Lung microvascular endothelial cell (primary cell): ENCODE measurements at places on chromosomes 3 and 15.
A peak's percentile ranks its signal among the peaks of the same experiment; 100 is the strongest.

DNA sequence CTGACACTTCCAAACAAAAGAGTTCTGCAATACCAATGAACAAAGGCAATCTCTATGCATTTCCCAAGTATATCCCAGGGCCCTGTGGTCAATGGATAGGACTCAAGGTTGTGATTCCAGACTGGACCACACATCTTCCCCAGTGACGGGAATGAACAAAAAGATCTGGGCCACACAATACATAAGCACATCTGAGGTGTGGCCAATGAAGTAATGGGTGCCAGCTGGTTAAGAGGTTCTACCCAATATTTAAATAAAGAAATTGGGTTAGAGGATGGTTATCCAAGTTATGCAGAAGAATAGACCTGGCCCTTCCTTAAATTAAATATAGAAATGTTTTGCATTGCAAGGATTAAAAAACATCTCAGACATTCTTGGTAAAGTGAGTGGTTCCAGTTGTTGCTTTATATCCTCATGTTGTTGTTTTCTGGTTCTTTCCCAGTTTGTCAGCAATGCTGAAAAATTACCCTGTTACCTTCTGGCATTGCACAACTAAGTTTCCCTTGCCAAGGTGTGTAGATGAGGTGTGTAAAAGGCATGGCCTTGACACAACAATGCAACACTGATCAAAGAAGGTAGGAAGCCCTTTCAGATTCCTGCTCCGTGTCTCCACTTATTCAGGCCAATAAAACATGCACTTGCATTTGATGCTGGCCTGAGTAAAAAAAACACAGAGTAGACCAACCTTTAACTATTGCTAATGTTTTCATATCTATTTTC lies 86.5 kb downstream of the PRICKLE2 start:
- DNase-seq = no peak

DNA sequence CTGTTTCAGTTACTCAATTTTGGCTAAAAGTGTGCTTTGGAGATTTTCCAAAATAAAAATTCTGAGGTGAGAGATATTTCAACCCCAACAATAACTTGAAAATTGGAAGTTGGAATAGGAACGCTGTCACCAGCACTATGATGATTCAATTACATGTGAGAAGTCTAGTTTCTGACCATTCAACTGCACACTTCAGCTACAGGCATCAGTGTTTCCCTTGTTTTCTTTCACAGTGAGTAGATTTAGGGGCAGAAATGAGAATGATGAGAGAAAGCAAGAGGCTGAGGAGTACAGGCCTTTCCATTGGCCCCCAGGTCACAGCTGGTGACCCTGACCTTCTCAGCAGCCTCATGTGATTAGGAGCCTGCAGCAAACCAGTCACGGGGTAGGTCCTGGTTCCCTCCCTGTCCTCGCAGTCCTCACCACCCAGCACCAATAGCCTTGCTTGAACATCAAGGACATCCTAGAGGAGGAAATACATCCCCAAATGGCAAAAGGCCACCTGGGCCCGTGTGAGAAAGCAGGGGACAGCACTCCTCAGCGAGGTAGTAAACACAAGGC lies 10.0 kb upstream of the FILIP1L start:
- peak; percentile 65 for DNase-seq

DNA sequence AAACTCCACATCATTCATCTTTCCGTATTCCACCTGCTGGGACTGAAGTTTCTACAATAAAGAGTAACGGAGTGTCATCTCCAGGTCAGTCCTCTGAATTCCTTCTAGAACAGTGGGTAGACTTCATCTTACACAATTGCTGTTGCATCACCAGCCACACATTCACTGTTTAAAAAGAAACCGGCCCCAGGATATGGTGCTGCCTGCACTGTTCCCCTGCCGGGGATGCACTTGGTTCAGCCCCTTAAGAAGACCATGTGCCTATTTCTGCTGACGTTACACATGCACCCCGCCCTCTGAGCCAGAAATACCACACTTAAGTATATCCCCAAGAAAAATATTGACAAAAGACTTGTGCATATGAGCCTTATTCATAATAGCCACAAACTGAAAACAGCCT lies 233.4 kb downstream of the FEZF2 start:
- DNase-seq = no peak

- no peak for DNase-seq
Observed at GRCh38 chr3:23845326-23846216, 39.8 kb downstream of the UBE2E1 start.
